ENCODE measurements at places on chromosomes 16 and 17.

DNA sequence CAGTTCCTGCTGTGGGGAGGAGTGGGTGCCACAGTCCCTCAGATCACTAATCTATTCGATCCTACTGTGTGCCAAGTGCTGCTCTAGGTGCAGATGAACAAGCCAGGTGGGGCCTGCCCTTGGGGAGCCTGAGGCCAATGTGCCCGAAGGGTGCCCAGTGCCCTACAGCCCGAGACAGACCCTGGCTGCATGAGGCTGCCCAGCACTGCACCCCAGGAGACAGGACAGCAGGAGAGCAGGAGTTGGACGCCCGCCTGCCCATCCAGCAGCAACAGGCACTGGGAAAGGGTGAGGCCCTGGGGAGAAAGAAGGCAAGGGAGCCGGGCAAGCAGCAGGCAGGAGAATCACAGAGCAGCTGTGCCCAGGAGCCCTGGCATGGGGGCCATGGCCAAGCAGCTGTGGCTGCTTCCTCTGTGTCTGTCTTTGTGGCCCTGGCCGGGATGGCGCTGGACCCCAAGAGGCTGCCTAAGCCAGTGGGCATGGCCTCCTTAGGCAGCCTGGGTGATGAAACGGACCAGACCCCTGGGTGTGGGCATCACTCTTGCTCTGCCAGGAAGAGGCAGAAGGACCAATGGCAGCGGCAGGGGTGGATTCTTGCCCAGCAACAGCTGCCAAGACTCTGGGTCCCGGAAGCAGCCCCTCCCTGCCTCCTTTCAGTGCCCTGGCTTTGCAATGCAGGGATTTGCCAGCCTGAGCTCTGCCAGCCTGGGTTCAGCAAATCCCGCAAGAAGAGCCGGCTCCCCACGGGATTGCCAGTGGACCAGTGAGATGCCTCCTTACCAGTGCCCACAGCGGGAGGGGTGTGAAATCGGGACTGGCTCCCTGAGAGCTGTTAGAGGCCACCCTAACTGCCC, 179.6 kb upstream of the TNRC6C start:
- no peak for DNase-seq

DNA sequence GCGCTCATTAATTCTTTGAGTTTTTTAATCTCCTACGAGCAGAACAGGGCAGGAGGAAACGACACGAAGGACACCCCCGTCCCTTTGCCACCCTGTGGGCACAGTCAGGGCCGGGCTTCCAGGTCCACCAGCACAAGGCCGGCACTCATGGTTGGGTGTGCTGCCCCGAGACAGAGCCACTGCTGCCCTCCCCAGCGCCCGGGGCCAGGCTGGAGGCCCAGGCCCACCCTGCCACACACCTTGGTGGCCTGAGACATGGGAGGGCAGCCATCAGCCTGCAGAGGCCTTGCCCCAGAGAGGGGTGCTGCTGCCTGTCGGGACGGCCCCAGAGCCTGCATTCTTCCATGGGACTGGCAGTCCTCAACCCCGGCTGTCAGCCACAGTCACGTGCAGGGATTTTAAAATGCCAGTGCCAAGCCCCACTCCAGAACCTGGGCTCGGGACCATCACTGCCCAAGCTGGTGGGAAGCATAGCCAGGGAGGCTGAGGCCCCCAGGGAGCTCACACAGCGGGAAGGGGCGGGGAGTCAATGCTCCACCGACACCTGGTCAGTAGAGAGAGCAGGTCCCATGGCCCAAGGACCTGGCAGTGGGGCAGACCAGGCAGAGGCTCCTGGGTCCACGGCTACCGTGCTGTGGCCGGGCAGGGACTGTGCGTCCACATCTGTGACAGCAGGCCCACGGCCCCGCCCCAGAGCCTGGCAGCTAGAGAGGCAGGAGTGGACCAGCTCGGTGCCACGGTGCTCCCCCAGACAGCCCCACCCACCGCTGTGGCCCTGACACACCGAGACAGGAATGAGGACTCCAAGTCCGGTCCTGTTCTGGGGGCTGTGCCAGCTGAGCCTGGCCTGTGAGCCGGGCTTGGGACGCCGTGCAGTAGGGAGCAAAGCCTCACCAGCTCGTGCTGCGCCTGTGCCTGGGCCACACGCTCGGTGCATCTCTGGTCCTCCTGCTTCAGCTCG, 27.5 kb downstream of the CEP131 start:
- DNase-seq, result no peak

DNA sequence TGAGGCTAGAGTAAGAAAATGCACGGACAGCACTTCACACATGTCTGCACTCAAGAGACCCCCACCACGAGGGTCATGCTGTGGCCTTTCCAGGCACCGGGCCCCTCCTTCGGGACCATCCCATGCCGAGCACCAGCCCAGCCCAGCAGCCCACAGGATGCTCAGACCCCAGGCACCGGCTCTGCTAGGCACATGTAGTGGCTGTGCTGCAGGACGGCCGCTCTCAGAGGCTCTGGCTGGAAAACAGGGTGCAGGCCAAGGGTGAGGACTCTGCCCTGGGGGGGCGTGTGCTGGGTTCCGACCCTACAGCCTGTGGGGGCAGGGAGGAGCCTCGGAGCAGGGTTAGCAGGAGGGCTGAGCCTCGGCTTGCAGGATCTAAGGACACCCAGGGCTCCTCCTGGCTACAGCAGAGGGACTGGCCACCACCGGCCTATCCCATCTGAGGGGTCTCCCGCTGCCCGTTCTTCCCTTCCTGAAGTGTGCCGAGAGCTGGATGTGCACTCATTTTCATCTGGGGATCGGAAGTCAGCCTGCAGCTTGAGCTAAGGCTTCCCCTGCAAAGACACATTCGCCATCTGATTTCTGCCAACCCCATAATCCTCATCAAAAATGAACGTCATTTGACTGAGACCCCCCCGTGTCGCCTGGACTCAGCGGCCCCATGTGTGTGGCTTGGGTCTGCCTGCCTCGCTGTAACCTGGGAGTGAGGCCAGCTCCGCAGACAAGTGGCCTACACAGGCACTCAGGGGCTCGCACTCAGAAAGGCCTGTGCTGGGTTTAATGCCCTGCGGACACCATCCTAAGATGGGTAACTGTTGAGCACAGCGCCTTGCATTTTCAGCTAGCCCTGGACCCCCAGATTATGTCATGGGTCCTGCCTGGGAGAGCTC, 293.1 kb upstream of the FOXF1 start:
- DNase-seq, result no peak

DNA sequence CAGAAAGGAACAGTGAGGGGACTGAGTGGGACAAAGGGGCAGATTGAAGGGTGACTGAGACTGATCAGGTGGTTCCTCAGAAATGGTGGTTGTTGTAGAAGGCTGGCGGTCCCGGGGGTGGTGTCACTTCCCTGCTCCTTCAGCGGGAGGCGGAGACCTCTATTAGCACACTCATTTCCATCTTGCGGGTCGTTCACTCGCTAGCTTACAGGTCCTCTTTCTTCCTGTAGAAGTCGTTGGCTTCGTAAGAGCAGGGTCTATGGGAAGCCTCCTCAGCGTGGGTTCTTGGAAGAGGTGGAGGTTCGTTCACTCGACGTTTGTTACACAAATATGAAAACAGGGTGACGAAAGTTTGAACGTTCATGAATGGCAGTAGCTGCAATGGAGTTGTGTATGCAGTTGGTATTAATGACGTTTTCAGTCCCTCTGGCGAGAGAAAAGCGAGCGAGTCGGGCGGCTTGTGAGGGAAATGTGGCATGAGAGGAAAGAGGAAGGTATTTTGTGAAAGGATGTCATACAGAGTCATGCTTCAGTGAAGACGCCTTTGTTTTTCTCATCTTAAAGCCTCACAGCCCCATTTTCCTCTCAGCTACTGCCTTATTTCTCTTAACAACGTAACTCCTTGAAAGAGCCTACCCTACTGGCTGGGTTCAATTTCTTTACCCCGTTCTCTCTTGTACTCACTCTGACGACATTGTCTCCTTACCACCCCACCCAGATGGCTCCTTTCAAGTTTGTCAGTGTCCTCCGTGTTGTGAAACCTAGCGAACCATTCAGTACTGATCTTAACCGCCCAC, 667 bp downstream of the EFCAB13 start:
- peak; percentile 18 for DNase-seq

- DNase-seq, result no peak
These were observed 11.3 kb downstream of the OSBPL7 start for GRCh38 chr17:47810200-47810821.

DNA sequence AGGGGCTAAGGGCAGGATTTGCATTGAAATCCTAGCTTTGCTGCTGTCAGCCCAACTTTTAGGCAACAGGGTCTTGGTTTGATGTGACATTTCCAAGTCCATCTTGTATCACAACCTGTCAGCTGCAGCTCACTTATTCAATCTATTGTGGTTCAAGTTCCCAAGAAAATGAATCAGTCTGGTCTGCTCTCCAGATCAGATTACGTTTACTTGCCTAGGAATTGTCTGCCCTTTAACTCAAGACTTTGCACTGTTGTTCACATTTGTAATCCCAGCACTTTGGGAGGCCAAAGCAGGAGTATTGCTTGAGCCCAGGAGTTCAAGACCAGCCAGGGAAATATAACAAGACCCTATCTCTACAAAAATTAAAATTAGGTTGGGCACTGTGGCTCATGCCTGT, 10.0 kb downstream of the STX4 start:
- DNase-seq, result no peak

DNA sequence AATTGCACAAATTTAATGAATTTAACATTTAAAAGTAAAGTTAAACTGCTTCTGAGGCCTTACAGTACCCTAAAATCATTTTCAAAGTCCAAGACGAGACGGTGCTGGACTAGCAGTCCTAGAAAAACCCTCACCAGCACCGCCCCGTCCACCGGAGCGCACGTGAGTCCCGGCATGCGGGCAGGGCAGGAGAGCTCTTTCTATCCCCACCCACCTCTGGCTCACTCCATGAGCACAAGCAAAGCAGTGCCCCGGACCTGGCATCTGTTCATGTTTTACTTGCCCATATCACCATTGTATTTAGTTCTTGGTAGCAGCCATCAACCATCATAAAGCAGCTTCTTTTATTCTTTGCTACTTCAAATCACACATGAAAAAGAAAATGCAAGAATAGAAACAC, 41.7 kb downstream of the ANKRD11 start:
- no peak for DNase-seq

- DNase-seq, result no peak
These were observed 333.1 kb upstream of the XYLT1 start for GRCh38 chr16:17803625-17804410.

Measured in activated CD4-positive, alpha-beta T cell treated with anti-CD3 and anti-CD28 coated beads for 24 hours (primary cell).